Erythroblast (primary cell): ENCODE measurements at places on chromosomes 16 and 17.
A peak's percentile ranks its signal among the peaks of the same experiment; 100 is the strongest.

- DNase-seq, result peak; percentile 71
These were observed 6.7 kb upstream of the KSR1 start for GRCh38 chr17:27449541-27449940.

DNA sequence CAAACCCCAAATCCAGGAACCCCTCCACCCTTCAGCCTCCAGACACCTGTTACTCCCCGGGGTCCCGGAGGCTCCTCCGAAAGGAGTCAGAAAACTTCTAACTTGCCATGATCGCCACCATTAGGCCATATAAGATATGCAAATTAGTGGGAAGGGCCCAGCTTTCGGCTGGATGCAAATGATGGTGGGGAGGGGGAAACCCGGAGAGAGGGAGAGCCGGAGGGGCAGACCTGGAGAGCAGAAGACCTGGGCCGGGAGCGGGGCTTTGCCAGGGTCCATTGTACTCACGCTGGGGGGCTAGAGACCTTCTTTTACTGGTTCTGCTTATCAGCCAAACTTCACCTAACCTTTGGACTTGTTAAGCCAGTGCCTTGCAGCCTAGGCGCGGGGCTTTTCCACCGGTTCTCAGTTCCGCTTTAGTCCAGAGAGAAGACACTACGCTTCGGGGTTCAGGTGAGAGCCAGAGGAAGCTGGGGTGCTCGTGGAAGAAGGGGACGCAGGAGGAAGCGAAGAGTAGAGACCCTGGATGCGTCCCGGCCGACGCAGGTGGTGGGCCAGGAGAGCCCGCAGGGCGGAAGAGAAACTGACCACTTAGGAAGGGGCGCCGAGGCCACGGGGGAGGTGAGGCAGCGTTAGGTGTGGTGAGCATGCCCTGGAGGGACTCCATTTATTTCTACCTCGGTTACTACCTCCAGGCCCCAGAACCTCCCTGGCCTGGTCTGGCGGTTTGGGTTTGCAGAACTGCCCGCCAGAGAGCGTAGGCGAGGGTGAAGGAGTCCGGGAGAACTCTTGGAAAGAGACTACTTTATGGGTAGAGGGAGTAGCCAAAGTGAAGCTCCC lies at the start of gene HNF1B:
HNF1B (minus strand) TSS at position 99 of the 840 bp plus-strand sequence. CDS start 175 bp downstream, outside the sequence.
- no peak for DNase-seq

GRCh38 chr17:81508639-81509206 lies 3.9 kb downstream of the ACTG1 start:
- DNase-seq, result no peak

DNA sequence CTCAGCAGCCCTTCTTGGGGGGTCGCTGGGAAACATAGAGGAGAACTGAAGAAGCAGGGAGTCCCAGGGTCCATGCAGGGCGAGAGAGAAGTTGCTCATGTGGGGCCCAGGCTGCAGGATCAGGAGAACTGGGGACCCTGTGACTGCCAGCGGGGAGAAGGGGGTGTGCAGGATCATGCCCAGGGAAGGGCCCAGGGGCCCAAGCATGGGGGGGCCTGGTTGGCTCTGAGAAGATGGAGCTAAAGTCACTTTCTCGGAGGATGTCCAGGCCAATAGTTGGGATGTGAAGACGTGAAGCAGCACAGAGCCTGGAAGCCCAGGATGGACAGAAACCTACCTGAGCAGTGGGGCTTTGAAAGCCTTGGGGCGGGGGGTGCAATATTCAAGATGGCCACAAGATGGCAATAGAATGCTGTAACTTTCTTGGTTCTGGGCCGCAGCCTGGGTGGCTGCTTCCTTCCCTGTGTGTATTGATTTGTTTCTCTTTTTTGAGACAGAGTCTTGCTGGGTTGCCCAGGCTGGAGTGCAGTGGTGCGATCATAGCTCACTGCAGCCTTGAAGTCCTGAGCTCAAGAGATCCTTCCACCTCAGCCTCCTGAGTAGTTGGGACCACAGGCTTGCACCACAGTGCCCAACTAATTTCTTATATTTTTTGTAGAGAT lies 3.4 kb downstream of the STH start:
- peak; percentile 56 for DNase-seq

DNA sequence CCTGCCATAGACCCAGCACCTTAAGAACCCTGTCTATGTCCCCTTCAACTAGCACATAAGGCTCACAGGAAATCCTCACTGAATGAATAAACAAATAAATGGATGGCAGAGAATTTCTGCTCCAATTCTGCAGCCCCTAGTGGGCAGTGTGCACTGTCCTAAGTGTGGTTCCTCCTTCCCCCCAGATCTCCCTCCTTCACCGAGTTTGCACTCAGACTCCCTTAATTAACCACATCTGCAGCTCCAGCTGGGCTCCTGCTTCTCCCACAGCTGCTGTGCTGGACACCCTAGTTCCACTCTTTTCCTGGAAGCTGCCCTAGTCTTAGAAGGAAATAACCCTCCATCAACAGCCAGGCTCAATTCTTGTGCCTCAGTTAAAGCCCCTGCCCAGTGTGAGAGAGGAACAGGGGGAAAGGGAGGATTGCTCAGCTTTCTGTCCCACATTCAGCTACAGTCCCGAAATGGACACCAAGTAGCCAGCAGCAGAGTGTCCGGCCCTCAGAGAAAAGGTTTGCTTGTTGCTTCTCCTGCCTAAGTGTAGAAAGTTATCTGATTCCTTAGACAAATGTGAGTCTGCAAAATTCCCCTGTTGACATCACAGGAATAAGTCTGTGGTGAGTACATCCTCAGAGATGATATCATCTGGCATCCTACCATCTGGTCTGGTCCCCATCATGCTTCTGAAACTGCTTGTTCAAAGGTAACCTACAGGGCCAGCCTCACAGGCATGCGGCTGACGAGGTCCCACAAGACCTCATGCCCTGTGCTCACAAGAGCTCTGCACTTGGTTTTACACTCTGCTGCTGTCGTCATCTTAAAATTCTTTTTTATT lies 12.3 kb downstream of the LRRC3C start:
- DNase-seq, result peak; percentile 24

DNA sequence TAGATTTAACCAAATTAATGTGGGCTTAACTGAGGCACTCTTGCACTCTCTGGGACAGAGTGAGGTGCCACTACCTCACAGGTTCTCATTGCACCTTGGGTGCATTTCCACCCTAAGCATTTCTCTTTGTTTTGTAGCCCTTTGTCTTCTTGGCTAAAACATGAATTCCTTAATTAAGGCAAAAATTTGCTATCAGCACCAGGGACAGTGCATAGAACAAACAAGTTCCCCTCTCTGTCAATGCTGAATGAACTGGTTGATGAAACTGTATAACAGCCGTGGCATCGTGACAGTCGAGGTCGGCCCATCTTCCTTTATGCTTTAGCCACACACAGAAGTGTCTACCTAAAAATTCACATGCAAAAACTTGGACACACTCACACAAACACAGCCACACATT lies 74.8 kb downstream of the HS3ST2 start:
- DNase-seq, result no peak

DNA sequence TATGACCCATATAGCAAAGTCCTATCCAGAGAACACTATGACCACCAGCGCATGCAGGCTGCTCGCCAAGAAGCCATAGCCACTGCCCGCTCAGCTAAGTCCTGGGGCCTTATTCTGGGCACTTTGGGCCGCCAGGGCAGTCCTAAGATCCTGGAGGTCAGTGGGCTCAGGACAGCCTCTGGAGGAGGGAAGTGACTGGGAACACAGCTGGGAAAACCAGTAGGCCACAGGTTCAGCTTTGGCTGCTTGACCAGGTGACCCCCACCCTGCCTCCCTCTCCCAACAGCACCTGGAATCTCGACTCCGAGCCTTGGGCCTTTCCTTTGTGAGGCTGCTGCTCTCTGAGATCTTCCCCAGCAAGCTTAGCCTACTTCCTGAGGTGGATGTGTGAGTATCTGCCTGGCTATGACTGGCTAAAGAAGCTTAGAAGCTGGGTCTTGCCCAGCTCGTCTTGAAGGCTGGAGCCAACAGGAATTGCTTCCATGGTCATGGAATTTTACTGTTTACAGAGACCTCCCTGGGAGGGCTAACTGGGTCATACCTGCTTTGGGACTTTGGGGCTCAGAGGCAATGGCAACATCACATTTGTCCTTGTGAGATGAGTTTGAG lies 1.5 kb upstream of the OVCA2 start:
- no peak for DNase-seq

GRCh38 chr17:33284022-33284421 lies 9.1 kb downstream of the ASIC2 start:
- no peak for DNase-seq

GRCh38 chr17:82350182-82351030 lies 8.6 kb upstream of the TEX19 start:
- DNase-seq, result peak; percentile 53

- DNase-seq, result peak; percentile 19
These were observed 18.6 kb downstream of the GDPD1 start for GRCh38 chr17:59238906-59239305.

- no peak for DNase-seq
These were observed 2.2 kb downstream of the FBXL19 start for GRCh38 chr16:30925632-30925987.

GRCh38 chr16:87535855-87536794 lies 43.3 kb upstream of the ZCCHC14 start:
- DNase-seq, result no peak

- DNase-seq, result no peak
These were observed 33.1 kb upstream of the DDX52 start for GRCh38 chr17:37676115-37676925.

DNA sequence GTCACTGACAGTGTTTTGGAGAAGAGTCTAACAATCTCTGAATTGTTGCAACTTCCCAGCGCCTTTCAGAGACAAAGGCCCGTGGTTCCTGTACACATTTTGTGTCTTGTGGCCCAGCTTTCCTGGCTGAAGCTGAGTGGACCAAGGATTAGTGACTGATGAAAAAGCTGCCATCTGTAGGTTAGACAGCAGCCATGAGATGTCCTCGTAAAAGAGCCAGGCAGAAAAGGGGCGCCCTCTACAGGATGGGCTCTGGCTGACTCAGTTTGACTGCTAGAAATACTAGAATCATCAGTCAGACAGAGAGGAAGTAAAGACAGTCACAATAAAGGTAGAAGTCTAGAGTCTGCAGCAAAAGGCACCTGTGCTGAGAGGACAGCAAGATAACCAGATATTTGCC lies 26.5 kb upstream of the NF1 start:
- DNase-seq, result peak; percentile 65

DNA sequence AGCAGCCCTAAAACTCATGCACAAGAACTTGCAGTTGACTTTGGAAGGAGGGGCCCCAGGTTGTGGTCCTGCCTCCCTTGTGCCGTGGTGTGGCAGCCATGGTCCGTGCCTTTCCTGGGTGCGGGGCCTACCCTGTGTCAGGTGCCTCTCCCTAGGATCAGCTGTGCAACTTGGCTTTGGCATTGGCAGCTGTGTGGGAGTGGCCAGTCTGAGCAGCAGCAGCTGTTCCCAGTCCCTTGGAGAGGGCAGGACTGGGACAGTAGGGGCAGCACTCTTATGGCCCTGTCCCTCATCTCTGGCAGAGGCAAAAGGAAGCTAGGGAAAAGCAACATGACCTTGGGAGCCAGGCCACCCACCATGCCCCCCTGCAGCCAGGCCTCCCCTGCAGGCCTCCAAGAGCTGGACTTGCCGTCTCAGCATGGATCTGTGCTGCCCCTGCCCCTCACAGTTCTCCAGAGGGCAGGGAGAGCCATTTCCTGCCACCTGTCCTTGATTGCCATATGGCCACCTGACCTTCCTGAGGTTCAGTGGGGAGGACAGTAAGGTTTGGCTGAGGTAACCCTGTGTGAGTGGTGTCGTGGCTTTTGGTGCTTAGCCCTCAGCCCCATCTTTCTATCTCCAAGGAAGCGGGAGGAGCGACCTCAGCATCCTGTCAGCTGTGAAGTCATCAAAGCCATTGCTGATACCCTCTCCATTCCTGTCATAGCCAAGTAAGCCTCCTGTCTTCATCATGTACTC lies 15.5 kb upstream of the NFATC3 start:
- no peak for DNase-seq

GRCh38 chr16:89904606-89905510 lies 13.8 kb upstream of the MC1R start:
- no peak for DNase-seq

- DNase-seq, result no peak
These were observed 3.2 kb downstream of the HS3ST3A1 start for GRCh38 chr17:13598353-13599167.

DNA sequence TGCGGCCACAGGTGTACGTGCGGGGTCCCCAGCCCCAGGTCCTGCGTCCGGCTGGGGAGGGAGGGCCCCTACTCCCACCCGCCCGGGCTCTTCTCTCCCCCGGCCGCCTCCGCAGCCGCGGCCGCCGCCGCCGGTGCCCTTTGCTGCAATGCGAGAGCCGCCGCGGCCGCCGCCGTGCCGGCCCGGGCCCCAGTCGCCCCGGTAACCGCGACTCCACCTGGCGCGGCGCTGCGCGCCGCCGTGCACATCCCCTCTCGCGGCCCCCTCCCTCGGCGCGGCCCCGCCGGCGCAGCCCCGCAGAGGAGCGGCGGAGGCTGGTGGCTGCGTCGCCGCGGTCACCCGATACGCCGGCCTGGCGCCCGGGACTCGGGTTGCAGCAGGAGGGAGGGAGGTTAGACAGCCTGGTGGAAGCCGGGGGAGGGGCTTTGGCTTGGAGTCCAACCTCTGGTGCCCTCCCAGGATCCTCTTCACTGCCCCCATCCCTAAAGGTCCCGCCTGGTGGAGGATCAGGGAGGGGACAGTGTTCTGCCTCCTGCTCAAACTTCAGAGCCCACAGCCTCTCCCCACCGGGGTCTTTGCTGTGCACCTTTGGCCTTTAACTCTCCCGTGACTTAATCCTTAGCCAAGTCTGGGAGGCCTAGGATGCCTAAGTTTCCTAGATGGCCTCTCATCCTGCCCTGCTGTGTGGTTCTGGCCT lies 32.9 kb downstream of the SRCIN1 start:
- no peak for DNase-seq

- DNase-seq, result no peak
These were observed 207.1 kb downstream of the ZFHX3 start for GRCh38 chr16:72840631-72841381.

DNA sequence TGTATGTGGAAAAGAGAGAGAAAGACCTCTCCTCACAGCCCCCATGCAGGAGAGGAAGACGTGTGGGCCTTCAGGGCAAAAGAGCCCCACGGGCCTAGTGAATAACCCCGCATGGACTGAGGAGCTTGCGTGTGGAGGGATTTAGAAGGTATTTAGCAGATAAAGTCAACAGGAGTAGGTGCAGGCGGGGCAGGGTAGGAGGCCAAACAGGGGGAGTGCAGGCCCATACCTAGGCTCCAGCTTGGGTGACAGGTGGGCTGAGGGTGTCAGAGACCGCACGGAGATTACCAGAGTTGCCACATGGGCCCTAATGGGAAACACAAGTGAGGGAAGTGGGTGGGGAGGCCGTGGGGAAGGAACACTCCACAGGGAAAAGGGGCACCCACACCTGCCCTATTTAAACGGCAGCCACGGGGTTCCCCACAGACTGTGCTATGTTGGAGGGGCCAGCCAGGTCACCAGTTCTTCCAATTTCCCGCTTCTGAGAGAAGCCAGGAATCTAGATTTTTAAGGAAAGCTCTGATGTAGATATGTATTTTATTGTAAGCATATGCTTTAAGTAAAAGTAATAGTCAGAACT lies 8.2 kb upstream of the CNGB1 start:
- no peak for DNase-seq

DNA sequence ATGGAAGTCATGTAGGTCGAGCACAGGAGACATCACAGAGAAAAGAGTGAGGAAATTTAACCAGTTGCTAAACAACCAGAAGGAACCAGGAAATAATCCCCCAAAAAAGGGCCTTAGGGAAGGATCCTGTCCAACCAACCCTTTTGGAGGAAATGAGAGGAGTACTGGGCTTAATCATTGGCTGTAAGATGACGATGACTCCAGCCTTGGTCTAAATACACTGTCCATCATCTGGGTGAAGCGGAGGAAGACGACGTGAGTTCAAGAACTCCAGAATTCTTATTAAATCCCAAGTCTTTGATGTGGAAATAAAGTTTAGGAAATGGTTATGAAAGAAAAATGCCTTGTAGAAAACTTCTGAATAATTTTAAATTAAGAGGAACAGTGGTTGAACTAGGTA lies 11.5 kb upstream of the ALOX15 start:
- DNase-seq, result no peak
